ENCODE measurements at places on chromosomes 16 and 17.

- DNase-seq, result no peak
Observed at GRCh38 chr17:73635101-73635817, 9.0 kb downstream of the SDK2 start.

GRCh38 chr17:13544292-13544691 lies 57.4 kb downstream of the HS3ST3A1 start:
- DNase-seq, result peak; percentile 35

GRCh38 chr16:73384506-73385089 lies 336.7 kb upstream of the ZFHX3 start:
- no peak for DNase-seq

- DNase-seq, result no peak
Observed at GRCh38 chr17:78598013-78598471, 20.8 kb upstream of the DNAH17 start.

- DNase-seq, result no peak
Observed at GRCh38 chr17:27543464-27543856, 87.2 kb downstream of the KSR1 start.

- no peak for DNase-seq
Observed at GRCh38 chr16:50917950-50918703, 176.2 kb downstream of the CYLD start.

- no peak for DNase-seq
Observed at GRCh38 chr16:24255456-24256371, at the start of gene CACNG3. TSS of gene CACNG3 (plus strand) at chr16:24256335. CDS start at chr16:24256755, 420 bp downstream.

DNA sequence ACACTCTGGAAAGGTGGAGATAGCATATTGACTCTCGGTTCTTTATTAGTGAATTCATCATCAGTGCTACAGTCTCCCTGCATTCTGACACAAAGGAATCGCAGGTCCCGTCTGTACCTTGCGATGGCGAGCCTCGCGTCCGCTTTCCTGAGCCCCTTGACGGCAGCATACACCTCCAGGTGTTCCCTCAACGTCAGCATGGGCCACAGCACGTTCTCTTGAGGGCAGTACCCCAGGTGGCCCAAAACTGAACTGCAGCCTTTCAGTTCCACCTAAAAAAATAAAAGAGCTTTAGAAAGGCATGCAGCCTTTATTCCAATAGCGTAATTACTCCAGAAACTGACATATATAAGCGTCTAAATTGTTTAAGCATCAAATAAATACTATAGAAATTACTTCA lies 24.2 kb upstream of the ABCA9 start:
- DNase-seq, result no peak

DNA sequence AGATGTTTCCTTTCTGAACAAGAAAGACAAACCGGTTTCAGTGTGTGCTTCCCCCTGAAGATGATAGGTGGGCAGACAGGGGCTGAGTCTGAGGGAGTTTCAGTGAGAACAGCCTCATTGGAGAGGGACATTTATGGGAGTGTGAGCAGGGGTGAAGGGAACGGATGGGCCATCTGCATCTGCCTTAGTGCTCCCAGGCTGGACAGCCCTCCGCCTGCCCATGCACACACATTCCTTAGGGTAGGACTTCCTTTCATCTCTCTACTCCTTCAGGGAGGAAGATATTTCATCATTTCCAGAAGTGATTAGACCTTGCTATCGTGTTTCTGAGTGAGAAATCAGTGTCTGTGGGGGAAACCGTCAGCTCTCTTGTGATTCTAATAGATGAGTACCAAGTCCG lies 3.8 kb downstream of the SHISA6 start:
- no peak for DNase-seq

GRCh38 chr17:32525122-32525521 lies 38.3 kb downstream of the CDK5R1 start:
- DNase-seq, result no peak

- DNase-seq, result no peak
Observed at GRCh38 chr17:66925811-66926500, 38.6 kb upstream of the CACNG4 start.

GRCh38 chr16:66705790-66706505 lies 9.4 kb upstream of the CMTM4 start:
- DNase-seq, result no peak

DNA sequence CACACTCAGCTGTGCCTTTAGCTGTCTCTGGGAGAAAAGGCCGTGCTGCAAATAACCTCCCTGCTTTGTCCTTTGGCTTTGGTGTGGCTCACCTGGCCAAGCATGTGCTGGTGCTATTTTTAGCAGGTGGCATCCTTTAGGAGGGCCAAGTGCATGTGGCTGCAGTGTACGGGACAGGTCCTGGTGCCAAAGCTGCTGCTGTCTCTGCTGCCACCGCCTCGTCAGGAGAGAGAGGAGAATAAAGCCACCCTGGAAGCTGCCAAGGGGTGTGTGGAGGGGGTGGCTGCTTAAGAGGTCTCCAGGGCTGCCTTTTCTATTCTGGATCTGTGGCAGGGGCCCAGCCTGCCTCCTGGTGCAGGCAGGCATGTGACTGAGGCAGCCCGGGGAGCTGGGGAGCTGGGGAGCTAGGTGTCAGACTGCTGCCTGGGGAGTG lies 6.2 kb downstream of the AKAP1 start:
- DNase-seq, result no peak

- DNase-seq, result no peak
Observed at GRCh38 chr17:51699303-51699702, 439.0 kb downstream of the UTP18 start.

- DNase-seq, result no peak
Observed at GRCh38 chr16:8623634-8624033, 2.1 kb downstream of the METTL22 start.

GRCh38 chr16:55039931-55040330 lies 109.3 kb downstream of the IRX5 start:
- no peak for DNase-seq

All from GOT3 (cell line).